D721Med (cell line): ENCODE measurements at places on chromosomes 16 and 17.

- no peak for DNase-seq
Measured at GRCh38 chr16:53784291-53784690, 80.3 kb downstream of the FTO start.

DNA sequence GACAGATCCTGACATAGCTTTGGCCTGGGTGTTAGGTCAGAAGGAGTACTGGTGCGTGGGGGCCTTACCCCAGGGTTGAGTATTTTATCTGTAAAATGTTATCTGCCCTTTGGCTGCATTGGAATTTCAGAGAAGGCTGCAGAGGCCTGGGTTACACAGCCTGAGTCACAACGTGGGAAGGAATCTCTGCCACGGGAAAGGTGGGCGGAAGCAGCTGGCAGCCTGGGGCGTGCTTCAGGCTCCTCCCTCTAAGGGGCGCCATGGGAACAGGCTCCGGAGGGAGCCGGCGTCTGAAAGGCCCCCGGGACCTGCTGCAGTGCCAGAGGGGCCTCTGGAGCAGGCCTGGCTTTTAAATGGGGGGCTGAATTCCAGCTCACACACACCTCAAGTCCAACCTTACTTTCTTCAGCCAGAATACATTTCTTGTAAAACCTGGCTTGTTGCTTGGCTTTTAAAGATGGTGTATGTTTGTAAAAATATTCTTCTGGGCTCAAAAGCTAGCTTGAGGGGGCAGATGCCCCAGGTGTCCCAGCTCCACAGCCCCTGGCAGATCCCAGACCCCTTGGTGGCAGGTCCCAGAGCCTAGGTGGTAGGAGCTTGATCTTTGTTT is 142.2 kb downstream of the RAB11FIP4 start:
- DNase-seq = peak; percentile 69

DNA sequence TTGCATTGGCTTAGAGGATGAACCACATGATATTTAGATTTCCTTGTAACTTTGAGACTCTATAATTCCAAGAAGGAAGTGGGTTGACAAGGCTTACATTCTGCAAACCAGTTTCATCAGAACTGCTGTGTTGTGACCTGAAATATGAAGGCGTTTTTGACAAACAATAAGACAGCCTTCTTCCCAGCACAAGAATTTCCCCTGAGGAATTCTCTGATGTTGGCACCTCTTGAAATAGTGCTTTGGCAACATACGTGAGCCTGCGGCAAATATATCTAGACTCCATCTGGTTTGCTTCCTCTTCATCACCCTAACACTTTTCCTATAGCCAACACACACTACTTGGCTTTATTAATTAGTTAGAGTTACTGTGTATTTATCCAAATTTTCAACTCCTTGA is 585.5 kb upstream of the SOX9 start:
- DNase-seq = no peak

- DNase-seq = no peak
Measured at GRCh38 chr16:1746693-1747195, 24.6 kb downstream of the NME3 start.

- DNase-seq = no peak
Measured at GRCh38 chr17:48241131-48241591, 133.6 kb downstream of the SNX11 start.

DNA sequence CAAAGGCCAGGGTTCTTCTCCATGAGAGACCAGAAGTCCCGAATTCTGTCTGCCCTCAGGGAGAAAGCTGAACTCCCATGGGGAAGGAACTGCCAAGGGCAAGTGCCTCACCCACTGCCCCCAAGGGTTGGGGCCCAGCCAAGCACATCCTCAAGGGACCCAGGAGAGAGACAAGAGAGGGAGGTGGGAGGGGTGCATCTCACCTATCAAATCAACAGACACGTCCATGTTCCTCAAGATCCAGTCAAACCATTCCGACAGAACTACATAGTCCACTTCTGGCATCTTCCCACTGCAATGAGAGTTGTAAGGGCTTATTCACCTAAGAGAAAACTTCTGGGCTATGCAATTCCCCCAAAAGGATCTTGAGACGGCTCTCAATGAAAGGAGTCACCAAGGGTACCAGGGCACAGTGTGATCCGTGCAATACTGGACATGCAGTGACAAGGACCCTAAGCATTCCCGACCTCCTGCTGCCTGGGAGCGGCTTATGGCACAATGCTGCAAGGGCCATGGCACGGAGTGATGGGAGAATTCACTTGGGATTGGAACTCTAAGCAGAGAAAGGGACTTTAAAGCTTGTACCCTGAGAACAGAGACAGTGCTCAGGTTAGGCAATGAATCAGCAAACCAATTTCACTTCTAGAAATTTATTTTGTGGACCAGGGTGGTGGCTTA is 32.2 kb downstream of the TK2 start:
- DNase-seq = no peak

- no peak for DNase-seq
Measured at GRCh38 chr17:75721463-75722011, 278 bp downstream of the ITGB4 start.

GRCh38 chr16:68935008-68935407 is 91.7 kb downstream of the TANGO6 start:
- no peak for DNase-seq

- DNase-seq = no peak
Measured at GRCh38 chr17:28460901-28461300, 12.5 kb upstream of the SLC13A2 start.

GRCh38 chr16:83248735-83249463 is 558.9 kb upstream of the HSBP1 start:
- no peak for DNase-seq

DNA sequence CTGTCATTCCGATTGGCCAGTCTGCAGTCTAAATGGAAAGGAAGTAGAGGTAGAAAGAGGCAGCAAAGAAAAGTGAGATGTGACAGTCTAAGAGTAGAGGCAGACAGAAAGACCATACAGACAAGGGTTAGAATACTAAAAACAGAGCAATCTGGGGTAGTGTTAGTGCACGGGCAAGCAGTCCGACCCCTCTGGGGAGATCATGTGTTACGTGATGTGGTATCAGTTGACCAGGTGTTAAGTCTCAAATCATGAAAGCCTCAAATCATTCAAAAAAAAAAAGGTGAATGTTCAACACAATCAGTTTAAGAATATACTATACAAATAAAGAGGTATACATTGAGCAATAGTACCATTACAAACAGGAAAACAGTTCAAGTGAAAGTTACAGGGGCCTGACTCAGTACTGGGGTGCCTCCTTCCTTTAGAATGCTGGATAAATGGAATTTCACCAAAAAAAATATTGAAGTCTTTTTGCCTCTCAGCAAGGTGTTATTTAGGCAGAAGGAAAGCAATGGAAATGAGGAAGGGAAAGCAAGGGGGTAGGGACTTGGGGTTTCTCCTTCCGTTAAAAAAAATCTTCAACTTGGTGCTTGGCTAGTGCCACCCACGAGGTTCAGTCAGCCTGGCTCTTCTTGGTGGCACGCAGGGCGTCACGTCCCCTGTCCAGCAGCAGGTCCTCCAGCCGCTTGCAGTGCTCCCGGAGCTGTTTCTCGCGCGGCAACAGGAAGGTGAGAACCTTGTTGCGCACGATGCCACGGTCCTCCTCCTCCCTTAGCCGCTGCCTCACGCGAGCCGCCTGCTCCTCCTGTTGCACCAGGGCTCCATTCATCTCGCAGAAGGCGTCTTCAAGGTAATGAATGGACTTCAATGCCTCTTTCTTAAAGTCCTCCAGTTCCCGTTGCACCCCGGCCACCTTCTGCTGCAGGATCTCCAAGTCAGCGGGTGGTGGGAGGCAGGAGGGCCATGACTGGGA is 616 bp downstream of the CCDC182 start:
- no peak for DNase-seq

DNA sequence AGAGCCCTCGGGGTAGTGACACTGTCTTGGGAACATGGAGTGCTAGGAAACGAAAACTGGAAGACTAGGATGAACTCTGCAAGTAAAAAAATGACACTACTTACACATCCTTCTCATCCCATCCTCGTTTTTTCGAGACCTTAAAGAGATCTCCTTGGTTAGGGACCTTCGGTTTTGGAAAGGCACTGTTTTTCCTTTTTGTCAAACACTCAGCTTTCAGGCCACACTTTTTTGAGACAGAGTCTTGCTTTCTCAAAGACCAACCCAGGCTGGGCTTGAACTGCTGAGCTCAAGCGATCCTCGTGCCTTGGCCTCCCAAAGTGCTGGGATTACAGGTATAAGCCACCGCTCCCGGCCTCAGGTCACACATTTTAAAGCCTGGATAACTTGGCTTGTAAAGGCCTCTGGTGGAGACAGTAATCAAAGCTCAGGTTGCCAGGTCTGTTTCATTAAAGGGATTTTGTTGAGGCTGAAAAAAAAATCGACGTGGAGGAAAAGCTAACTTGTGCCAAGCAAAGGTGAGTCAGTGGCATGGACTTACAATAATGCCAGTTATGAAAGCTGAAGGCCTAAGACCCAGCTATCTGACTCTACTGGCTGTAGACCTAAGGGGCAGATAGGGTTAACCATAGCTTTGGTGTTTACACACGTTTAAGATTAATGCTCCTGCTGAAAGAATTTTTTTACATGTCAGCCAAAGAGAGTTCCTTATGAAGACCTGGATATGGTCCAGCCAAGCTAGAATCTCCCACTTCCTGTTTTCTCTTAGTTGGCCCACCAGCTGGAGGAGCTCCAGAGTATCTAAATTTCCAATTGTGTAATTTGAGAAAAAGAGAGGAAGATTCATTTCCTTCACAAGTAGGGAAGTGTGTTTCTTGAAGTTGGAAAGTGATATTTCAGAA is 823 bp downstream of the NBR1 start:
- DNase-seq = no peak

- DNase-seq = no peak
Measured at GRCh38 chr17:45227926-45228762, 6.5 kb downstream of the FMNL1 start.

DNA sequence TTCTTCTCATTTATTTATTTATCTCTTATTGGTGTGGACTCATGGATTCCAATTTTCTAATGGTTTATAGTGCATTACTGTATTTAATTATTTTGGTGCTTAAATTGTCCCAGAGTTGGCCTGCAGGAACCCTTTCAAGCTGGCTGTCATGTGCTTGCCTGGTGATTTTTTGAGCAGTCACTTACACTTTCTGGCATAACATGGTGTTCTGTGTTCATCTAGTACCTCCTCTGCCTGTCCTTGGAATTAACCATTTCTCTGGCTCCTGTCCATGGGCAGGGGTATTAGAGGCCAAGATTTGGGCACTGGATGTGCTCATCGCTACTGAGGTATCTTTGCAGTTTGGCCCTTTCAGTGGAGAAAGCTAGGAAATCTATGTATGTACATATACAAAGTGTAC is 67.0 kb downstream of the CLEC16A start:
- no peak for DNase-seq

GRCh38 chr17:58703137-58703915 is 10.9 kb downstream of the RAD51C start:
- no peak for DNase-seq

DNA sequence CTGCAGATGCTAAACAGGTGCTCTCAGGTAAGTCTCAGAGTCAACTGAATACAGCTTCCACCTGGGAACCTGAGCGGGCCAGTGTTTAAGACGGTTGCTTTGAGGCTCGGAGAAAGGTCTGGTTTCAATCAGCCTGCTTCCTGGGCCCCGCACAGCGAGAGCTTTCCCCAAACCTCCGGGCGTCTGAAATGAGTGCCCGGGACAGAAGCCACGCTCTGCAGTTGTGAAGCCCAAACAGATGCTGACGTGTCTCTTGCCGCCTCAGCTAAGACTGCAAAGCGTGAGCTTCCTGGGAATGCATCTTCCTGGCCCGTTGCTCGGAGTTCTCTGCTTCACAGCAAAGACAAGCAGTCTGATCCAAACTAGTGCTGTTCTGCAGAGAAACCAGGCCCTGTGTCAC is 36.7 kb downstream of the PLXDC1 start:
- no peak for DNase-seq

- DNase-seq = no peak
Measured at GRCh38 chr16:78640886-78641285, 541.4 kb downstream of the WWOX start.

GRCh38 chr17:80850109-80850508 is 141.5 kb upstream of the CHMP6 start:
- no peak for DNase-seq

DNA sequence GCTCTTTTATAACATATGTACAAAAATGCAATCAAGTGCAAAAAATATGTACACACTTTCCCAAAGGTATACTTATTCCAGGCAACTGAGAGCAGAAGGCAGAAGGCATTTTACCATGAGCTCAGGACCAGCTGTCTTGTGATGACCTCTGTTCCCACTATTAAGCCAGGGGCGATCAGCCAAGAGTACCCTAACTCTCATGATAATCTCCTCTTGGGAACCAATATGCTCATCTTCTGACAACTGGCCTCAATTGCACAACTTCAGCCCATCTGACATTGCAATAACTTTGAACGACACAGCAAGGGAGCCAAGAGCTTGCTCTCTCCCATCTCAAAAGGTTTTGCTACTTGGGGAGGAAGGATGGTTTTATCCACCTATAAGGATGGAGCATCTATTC is 471.9 kb downstream of the HS3ST3B1 start:
- no peak for DNase-seq

- no peak for DNase-seq
Measured at GRCh38 chr17:68711858-68712257, 110.7 kb upstream of the FAM20A start.

- DNase-seq = no peak
Measured at GRCh38 chr17:9729735-9730420, 61.5 kb downstream of the DHRS7C start.

DNA sequence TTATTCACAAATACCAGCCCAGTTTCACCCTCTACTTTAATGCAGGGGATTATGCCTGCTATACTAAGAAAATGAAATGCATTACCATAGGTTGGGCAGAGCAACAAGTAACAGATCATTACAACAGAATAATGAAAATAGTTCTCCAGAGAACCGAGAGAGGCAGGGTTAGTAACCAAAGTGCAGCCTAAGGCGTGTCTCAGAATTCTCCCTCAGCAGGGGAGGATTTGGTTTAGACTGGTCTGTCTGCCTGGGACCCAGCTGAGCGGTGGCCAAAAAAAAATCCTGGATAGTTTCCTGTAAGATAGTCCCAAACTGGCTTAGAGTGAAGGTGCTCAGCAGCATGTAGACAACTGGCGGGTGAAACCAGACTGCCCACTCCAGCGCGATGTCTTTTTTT is 30.8 kb upstream of the ADCY7 start:
- DNase-seq = no peak

DNA sequence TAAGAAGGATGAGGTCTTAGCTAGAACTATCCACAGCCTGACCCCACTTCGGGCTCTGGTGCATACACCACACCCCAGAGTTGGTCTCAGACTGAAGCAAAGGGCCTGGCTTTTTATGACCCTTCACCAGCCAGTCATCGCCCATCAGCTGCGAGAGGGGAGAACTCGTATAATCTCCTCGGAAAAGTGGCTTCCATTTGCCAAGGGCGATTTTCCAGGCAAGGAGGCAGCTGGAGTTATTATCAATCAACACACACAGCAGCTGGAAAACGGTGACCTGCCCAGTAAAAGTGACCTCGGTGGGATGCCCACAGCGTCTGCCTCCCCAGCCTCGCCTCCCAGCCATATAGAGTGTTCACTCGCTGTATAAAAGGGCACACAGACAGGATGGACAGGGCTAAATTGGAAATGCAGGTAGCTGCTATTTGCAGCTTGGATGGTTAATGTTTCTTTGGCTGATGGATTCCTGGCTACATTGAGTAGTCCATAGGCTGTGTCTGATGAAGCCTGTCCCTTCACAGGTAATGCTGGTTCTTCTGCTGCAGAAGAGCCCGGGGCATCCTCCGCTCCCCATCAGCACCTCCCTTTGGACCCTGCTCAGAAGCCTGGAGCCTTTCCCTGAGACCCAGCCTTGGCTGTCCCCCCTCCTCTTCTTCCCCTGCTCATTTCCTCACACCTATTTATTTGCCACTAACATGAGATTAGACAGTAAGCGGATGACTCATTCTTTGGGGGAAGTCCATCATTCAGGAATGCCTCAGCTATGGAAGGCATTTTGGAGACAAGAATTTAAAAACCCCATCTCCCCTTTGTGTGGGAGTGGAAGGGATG is 45.7 kb downstream of the TMEM186 start:
- no peak for DNase-seq

GRCh38 chr17:75194879-75195278 is 10.6 kb upstream of the NUP85 start:
- DNase-seq = no peak
